ENCODE measurements at places on chromosomes 11 and 22.

DNA sequence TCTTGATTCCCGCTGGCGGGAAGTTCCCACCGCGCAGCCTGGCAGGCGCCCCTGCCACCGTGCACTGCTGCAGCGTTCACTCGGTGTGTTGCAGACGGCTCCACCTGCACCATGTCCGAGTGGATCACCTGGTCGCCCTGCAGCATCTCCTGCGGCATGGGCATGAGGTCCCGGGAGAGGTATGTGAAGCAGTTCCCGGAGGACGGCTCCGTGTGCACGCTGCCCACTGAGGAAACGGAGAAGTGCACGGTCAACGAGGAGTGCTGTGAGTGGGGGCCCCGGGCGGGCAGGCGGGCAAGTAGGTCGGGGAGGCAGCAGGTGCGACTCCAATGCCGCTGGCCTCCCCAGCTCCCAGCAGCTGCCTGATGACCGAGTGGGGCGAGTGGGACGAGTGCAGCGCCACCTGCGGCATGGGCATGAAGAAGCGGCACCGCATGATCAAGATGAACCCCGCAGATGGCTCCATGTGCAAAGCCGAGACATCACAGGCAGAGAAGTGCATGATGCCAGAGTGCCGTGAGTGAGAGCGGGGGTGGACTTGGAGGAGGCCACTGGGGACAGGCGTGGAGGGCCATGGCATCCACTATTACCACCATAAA lies 99.7 kb downstream of the RRAS2 start:
- DNase-seq: no peak

- no peak for DNase-seq
These were observed 93.5 kb downstream of the MRTFA start for GRCh38 chr22:40542821-40543540.

DNA sequence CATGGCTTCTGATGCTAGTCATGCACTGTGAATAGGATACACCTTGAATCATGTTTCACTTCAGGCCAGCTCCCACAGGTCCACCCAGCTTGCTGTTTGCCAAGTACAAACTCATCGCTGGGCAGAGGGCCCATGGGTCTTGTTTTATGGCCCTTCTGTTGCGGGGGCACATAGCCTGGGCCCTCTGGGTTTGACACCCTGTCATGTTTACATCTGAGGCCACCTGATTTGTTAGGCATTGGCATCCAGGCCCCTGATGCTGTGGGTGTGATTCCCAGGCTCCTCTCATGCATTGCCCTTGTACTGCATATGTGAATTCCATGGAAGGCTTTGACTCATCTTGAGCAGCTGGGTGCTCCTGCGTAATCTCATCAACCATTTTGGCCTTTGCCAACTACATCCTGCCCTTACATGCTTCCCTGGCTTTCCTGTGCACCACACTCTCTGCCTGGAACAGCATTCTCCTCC lies 32.6 kb downstream of the PPFIBP2 start:
- no peak for DNase-seq

DNA sequence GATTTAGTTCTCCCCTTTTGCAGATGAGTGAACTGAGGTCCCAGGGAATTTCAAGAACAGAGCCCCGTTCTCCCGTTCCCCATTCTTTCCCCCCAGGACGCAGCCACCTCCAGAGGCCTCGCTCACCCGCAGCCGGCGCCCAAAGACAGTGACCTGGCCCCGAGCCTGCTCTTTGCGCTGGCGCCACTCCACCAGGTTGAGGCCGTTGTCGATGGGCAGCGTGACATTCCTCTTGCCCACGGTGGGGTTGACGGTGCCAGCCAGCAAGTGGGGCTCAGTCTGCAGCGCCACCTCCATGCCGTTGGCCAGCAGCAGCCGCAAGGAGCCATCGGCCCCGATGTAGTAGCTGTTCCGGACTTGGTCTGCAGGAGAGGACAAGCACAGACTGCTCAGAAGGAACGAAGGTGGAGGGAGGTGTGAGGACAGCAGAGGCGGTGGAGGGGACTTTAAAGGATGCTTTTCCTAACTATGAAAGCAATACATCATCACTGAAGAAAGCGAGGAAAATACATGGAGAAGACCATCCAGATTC lies 101.4 kb upstream of the NARS2 start:
- no peak for DNase-seq

DNA sequence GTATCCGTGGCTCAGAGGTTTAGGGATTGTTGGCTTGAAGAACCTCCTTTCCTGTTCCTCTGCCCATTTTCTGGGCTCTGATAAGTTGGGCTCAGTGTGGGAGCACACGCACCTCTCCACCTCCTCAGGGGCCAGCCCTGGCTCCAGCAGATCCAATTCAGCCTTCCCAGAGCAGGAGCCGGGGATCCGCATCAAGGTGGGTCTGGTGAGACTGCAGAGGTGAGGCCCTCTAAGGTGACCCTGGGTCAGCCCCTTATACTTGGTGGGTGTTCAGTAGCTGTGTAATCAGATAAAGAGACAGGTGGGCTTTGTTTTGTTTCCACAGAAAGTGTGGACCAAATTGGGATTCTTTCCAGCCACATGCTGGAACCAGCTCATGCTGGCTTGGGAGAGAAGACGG lies 1466.0 kb downstream of the TBC1D22A start:
- DNase-seq: no peak

DNA sequence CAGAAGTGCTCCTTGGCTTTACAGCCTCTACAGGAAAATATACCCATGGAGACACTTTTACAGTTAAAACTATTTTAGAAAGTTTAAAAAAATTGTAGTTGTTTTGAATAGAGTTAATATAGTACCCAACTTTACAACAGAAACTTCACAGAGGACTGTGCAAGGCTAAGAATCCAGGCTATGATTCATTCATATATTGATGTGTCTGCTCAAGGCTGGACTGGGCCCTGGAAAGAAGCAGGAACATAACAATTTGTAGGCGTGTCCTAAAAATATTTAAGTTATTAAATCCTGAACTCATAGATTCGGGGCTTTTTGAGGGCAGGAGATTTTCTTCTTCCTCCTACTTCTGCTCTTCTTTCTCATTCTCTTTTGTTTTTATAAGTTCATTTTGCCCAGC lies 291.5 kb upstream of the CCDC179 start:
- no peak for DNase-seq

- DNase-seq: no peak
These were observed 26.3 kb upstream of the HIKESHI start for GRCh38 chr11:86275493-86276370.

DNA sequence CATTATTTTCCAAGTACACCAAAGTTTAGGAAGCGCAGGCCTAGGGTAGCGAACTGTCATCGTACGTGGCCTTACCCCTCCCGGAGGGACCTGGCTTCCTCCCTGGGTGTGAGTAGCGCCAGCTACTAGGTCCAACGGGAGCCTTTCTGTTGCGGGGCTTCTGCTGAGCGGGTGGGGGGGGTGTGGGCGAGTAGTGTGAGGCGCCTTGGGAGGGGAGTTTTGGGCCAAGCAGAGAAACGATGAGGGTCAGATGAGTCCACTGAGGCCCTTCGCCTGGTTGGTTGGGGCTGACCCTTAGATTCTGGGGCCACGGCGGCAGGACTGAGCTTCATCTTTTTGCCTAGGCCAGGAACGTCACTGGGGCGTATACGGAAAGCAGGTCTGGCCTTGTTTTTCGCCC lies 868 bp downstream of the TEF start:
- peak; percentile 4 for DNase-seq

DNA sequence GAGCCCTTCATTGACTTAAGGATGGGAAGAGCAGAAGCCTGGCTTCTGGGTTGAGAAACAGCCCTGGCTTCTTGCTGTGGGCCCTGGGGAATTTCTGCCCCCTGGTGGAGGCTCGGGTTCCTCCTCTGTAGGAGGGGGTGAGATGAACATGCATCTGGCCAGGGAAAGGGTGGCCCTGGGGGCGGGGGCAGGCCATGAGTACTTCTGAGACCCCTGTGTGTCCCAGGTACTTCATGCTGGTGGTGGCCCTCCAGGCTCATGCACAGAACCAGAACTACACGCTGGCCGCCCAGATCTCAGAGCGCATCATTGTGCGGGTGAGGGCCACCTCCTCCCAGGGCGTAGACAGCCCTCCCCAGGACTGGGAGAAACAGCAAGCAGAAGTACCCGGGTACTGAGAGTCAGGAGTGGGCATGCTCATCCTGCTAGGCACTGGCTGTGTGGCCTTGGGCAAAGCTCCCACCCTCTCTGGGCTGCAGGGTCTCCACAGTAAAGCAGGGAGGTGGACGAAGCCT lies 15.8 kb downstream of the TMEM258 start:
- DNase-seq: no peak

DNA sequence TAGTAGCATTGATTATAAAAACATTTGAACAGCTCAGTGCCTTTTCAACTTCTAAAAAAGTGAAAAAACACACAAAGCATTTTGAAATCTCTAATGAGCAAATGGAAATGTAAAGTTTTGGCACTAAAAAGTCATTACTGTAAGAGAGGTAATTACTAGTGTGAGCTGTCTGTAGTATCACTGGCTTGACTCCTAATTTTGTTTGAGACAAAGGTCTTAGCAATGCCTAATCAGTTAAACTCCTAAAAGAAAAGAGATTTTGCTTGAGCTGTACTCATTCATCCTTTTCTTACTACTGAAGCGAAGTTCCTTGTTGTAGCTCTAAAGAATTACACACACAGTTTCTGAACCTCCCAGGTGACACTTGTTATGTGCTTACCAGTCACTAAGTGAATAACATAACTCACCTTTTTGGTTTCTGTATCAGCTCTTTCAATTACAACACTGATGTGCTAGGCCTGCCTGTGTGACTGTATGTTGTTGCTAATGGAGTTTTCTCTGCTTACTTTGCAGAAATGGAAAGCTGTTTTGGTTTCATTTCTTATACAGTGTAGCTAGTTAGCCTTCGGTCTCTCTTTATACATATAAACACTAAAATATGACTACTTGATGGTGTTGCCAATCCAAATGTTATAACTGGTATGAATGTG lies 924.4 kb upstream of the TENM4 start:
- no peak for DNase-seq

DNA sequence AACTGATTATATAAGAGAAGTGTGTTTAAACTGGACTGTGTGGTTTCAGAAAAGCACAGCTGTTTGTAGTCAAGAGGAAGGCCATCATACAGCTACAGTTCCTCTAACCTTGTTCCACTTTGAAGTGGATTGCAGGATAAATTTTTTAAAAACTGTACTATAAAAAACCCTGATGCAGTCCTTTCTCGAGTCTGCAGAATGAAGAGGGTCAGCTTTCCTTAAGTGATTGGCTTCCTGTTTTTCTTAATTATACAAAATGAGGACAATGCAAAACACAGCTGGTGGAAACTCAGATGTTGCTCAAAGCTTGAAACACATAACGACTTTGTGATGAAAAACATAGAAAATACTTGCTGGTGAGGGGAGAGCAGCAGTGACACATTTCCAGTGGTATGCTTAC lies 1060.5 kb downstream of the DLG2 start:
- no peak for DNase-seq

DNA sequence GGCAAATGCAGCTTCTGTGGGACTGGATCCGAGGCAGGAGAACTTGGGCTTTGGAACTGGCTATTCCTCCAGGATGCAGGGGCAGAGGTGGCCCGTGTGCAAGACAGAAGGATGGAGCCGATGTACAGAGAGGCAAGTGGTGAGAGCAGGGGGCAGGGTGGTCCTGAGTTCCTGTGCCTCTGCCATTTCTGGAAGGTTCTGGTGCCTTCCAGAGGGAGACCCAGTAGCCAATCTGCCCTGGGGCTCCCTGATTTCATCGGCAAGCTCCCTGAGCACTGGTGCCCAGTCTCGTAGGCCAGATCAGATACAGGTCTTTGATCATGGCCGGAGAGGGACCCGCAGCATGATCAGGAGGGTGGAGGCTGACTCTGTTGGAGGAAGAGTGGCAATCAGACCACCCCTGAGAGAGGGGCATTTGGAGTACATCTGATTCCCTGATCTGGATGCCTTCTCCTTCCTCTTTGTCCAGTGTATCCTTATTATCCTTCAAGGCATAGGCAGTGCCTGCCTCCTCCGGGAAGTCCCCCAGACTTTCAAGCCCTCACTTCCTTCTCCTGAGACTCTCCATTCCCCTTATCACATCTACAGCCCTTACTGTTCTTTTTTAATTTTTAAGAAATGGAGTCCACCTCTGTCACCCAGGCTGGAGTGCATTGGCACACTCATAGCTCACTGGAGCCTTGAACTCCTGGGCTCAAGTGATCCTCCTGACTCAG lies 9.7 kb downstream of the MRGPRD start:
- DNase-seq: no peak

DNA sequence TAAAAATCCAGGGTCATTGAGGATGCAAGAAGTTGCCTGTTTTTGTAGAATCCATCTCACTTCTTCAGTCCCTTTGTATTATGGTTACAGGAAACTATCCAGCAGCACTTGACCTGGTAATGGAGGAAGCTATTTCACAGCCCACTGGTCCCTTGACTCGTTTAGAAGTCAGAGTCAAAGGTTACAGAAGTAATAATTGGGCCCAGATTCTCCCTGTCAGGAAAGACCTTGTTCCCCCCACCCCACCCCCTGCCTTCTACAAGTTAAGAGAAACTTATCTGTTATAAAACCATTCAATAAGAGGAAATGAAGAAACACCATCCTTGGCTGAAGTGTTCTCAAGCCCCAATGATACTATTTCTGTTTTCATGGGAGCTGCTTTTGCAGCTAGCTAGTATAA lies 65.8 kb downstream of the CSTPP1 start:
- DNase-seq: no peak

- DNase-seq: no peak
These were observed 8.3 kb upstream of the HTR3B start for GRCh38 chr11:113896156-113896879.

DNA sequence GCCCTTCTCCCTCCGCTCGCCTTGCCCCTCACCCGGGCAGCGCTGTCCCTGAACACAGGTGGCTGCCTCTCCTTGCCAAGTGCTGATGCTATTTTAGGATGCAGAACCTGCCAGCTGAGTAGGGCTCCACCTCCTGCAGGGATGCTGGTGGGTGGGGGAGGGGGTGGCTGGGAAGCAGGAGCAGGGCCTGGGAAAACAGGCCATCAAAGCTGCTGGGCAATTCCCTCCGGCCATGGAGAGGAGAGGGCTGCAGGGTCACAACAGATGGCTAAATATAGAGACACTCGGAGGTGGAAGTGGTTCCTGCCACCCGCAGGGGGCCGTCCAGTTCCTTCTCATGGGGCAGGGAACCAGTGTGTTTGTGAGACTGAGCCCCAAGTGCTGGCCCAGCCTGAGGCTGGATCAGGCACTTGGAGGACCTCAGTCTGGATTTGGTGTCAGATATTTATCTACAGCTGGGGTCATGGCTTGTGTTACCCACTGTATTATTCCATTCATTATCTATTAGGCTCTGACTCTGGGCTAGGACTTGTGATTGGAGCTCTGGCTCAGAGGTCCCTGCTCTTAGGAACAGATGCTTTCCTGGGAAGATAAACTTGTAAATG lies 59.6 kb downstream of the LRRC32 start:
- DNase-seq: no peak

- DNase-seq: no peak
These were observed 62.4 kb downstream of the ALX4 start for GRCh38 chr11:44247508-44247907.

GRCh38 chr22:45970705-45971407 lies 6.1 kb downstream of the WNT7B start:
- no peak for DNase-seq

All from stimulated activated CD8-positive, alpha-beta memory T cell treated with anti-CD3 and anti-CD28 coated beads, Interleukin-12 subunit alpha, Interleukin-12 subunit beta, amount 100 ng/mL, for 4 hours (primary cell).